ENCODE measurements at places on chromosomes 13 and 19.

DNA sequence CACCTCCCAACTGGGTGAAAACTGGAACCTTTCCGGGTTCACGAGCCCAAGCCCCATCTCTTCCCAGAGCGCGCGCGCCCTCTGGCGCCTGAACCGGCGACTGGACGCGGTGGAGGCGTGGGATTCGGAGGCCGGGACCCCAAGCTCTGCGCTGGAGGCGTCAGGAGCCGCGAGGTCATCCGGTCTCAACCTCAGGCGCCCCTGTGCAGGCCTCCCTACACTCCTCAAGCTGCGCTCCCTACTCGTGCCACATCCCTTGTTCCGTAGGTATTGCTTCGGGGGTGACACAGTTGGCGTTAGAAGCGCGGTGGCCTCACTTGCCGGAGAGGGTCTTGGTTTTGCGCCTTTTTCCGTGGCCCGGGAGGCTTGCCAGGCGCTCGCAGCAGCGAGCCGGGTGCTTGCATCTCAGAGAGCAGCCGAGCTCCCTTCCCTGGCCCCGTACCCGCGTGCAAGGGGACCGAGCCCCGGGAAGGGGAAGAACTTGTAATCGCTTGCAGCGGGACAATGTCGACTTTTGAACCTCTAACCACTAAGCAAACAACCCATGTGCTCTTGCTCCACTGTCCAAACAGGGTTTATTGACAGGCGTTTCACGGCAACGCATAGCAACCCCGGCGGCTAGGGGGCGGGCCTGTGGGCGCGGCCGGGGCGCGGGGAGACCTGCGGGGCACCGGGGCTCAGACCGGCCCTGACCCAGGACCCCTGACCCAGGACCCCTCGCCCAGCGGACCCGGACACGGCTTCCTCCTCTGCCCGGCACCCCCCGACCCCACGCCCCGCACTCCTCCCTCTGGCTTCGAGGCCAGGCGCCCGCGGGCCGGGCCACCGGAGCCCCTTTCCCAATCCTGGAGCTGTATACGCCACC lies 8.5 kb downstream of the CDX2 start:
- H3K4me1 ChIP-seq: peaks cover 17% of the 10 kb centered on the region
- no peaks in the 10 kb centered on the region for H3K36me3 ChIP-seq
- H3K27ac ChIP-seq: no peak overlapping the region
- H3K4me3 ChIP-seq: peak overlapping the region; percentile 50
- peak; percentile 76 for DNase-seq

- H3K4me3 ChIP-seq: no peak overlapping the region
- no peaks in the 10 kb centered on the region for H3K36me3 ChIP-seq
- H3K27me3 ChIP-seq: no peaks in the 10 kb centered on the region
- no peak overlapping the region for H3K27ac ChIP-seq
- no peak for DNase-seq
- peaks cover 22% of the 10 kb centered on the region for H3K4me1 ChIP-seq
Observed at GRCh38 chr13:51625555-51626345, 41.5 kb downstream of the WDFY2 start.

DNA sequence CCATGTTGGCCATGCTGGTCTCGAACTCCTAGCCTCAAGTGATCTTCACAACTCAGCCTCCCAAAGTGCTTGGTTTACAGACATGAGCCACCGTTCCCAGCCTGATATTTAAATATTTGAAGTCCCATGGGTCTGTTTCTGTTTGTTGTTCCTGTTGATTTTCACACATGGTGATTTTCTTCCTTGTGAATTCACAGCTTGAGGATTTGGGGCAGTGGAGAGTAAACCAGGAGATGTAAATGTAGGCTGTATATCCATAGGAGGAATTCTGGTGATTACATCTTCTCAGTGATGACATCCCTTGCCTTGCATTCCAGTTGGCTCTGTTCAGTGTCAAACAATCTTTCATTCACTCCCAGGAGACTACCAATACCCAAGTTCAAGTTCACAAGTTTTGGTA lies 471.9 kb downstream of the KCTD12 start:
- no peak overlapping the region for H3K27ac ChIP-seq
- H3K36me3 ChIP-seq: no peaks in the 10 kb centered on the region
- H3K27me3 ChIP-seq: no peaks in the 10 kb centered on the region
- DNase-seq: no peak
- H3K4me3 ChIP-seq: no peak overlapping the region

- H3K27me3 ChIP-seq: no peaks in the 10 kb centered on the region
- H3K4me3 ChIP-seq: no peak overlapping the region
- H3K27ac ChIP-seq: no peak overlapping the region
- no peaks in the 10 kb centered on the region for H3K4me1 ChIP-seq
Observed at GRCh38 chr13:94050686-94051085, 428.8 kb downstream of the DCT start.

DNA sequence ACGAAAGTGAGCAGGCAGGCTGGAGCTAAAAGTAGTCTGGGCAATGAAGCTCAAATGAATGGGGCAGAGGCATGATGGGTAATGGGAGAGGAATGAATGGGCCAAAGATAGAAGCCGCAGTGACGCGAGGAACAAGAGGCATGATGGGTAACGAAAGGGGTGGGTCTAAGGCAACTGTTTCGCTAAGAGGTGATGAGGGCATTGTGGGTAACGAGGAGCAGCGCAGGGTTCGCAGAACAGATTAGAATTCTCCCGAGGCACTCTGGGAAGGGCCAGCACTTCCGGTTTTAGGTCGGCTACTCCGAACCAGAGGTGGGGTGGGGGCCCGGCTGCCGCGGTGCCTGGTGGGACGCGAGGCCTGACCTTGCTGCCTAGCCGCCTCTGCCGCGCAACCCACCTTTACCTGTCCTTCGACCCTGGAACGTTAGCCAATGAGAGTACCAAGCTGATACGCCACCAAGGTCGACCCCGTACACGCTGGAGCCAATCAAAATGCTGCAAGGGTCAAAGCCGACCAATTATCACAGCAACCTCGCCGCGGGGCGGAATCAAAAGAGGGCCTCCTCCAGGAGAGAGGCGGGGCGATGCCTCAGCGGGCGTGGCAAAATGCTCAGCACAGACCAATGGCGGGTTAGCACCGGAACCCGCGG lies 563 bp upstream of the TOMM40 start:
- peaks cover 39% of the 10 kb centered on the region for H3K36me3 ChIP-seq
- DNase-seq: peak; percentile 100
- peak overlapping the region; percentile 61 for H3K4me3 ChIP-seq
- peaks cover 23% of the 10 kb centered on the region for H3K4me1 ChIP-seq

DNA sequence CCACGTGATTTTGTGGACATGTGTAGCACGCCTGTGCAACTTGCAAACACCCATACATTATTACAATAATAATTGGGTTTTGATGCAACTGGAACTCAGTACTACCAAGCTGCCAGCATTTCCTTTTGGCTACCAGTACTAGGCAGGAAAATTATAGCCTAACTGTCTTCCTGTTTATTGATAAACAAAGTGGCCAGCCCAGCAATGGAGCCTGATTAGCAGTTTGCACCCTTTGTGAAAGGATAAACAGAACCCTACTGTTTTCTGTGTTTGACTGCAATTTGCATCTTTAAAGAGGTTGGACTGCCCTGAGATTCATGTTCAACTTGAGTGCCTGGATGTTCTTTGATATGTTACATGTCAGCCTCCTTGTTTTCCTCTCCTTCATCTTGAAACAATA lies 173.9 kb downstream of the ZIC5 start:
- H3K4me1 ChIP-seq: no peaks in the 10 kb centered on the region
- H3K4me3 ChIP-seq: no peak overlapping the region
- H3K36me3 ChIP-seq: no peaks in the 10 kb centered on the region
- no peak overlapping the region for H3K27ac ChIP-seq
- DNase-seq: no peak
- H3K27me3 ChIP-seq: no peaks in the 10 kb centered on the region

DNA sequence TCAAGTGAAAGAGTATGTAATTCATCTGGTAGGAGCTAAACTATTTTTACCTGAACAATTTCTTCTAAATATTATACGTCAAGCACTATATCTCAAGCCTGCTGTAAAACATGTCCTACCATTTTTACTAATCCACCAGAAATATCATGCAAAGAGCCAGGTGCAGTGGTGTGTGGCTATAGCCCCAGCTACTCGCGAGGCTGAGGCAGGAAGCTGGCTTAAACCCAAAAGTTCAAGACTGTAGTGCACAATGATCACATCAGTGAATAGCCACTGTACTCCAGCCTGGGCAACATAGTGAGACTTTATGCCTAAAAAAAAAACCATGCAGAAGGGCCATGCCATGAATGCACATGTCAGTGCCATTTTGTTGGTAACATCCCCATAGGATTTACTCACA lies 20.7 kb upstream of the CLN5 start:
- no peak overlapping the region for H3K27ac ChIP-seq
- no peak for DNase-seq
- no peak overlapping the region for H3K4me3 ChIP-seq

DNA sequence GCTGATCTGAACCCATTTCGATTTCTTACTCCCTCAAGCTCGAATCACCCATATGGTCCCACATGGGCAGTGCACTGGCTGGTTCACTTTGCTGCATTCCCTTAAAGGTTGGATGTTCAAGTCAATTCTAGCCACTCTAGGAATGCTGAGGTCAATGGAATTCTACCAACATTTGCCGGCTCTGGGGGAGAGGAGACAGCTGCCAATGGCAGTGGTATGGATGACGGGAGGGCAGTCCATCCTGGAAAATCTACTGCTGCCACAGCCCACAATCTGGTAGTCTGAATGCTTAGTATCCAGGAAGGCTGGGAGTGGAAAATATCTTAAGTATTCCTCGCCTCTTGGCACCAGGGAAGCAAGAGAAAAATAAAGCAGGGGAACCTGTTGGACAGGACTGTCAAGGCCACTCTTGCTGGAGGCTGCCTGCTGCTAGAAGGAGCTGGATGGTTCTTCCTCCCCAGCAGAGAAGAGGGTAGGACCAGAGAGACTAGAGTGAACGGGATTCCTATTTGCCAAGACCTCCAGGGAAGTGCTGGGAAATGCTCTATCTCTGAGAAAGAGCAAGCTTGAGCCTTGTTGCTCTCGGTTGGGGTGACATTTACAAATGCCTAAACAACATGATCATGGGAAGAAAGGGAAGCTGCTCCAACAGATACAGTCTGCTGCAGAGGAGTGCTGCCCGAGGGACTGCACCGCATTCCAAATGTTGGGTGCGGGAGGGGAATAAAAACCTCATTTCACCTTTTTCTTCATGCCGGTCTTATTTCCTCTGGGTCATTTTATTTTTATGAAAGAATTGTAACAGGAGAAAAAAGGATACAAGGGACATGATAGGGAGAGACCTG lies 20.7 kb upstream of the HMGB1 start:
- H3K27me3 ChIP-seq: no peaks in the 10 kb centered on the region
- H3K27ac ChIP-seq: no peak overlapping the region
- H3K36me3 ChIP-seq: no peaks in the 10 kb centered on the region

DNA sequence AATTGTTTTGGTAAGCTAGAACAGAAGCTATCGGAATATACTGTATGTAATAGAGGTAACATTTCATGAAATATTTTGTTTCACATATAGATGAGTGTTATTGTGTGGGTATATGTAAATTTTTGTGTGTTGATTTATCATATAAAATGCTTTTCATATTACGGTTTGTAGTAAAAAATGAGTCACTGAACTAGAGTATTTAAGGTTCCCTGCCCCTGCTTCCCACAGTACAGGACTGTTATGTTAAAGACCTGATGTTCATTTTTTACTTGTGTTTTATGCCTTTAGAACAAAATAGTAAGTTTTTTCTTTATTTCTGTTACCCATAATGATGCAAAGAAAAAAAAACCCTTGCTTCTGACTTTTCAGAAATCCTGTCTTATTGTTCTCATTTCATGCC lies 243.4 kb downstream of the ENOX1 start:
- H3K27ac ChIP-seq: no peak overlapping the region
- no peak for DNase-seq
- H3K4me3 ChIP-seq: no peak overlapping the region
- H3K36me3 ChIP-seq: no peaks in the 10 kb centered on the region
- H3K27me3 ChIP-seq: no peaks in the 10 kb centered on the region

GRCh38 chr13:28106976-28107375 lies 6.6 kb upstream of the FLT3 start:
- no peak overlapping the region for H3K4me3 ChIP-seq
- DNase-seq: no peak
- H3K27me3 ChIP-seq: no peaks in the 10 kb centered on the region
- no peaks in the 10 kb centered on the region for H3K36me3 ChIP-seq
- H3K4me1 ChIP-seq: peaks cover 2% of the 10 kb centered on the region

GRCh38 chr19:10836479-10837330 lies 693 bp upstream of the TMED1 start:
- H3K4me3 ChIP-seq: peak overlapping the region; percentile 86
- DNase-seq: peak; percentile 94
- H3K36me3 ChIP-seq: peaks cover 12% of the 10 kb centered on the region
- peaks cover 14% of the 10 kb centered on the region for H3K4me1 ChIP-seq
- no peaks in the 10 kb centered on the region for H3K27me3 ChIP-seq

DNA sequence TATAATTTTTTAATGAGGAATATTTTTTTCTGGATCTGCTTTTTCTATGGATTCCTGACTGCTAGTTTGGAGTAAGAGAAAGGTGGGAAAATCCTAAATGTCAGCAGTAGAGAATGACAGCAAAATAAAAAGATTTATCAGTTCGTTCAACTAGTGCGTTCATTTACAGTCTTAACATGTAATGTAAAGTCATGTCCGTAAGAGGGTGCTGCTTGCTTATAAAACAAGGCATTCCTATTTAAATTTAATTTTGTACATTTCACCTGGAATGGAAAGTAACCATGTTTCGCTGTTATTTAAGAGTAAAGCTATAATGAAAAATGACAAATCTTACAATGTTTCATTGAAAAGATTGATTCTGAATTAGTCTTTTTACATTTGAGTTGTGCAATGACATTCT lies 76.6 kb downstream of the ZMYM2 start:
- DNase-seq: no peak
- H3K4me3 ChIP-seq: no peak overlapping the region
- no peaks in the 10 kb centered on the region for H3K4me1 ChIP-seq
- no peak overlapping the region for H3K27ac ChIP-seq
- no peaks in the 10 kb centered on the region for H3K27me3 ChIP-seq
- peaks cover 50% of the 10 kb centered on the region for H3K36me3 ChIP-seq

GRCh38 chr13:48508011-48508410 lies 24.9 kb downstream of the RCBTB2 start:
- H3K27me3 ChIP-seq: no peaks in the 10 kb centered on the region
- no peaks in the 10 kb centered on the region for H3K36me3 ChIP-seq
- H3K4me1 ChIP-seq: peaks cover 29% of the 10 kb centered on the region
- DNase-seq: no peak
- H3K4me3 ChIP-seq: no peak overlapping the region

Measured in common myeloid progenitor, CD34-positive (primary cell).